CD8-positive, alpha-beta T cell (primary cell): ENCODE measurements at places on chromosomes 12 and 14.

DNA sequence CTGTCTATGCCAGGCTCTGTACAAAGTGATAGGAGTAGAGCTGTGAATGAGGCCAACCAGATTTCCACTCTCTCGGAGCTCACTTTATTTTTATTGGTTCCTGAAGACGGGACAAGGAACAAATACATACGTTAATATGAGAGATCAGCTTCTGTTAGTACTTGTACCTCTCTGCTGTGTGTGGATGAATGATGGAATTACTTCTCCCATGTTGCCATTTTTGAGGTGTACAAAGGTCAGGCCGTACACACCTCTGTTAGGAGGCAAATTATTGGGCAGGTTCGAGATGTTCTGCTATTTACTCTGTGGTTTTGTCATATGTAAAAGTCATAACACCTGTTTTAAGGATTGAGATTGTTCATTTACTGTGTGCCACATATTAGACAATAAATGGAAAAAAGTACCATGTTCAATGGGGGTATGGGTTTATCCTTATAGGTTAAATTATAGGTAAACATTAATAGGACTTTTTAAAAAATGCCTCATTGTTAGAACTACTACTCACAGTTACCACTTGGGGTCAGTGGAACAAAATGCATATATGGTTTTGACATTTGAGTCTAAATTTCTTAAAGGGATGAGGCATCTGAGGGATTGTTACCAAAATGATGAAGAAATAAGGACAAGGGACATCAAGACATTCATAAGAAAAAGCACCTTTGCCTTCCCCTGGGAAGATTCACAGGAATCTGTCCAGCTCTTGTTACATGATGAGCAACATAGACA is 26.9 kb downstream of the WBP11 start:
- DNase-seq: no peak

DNA sequence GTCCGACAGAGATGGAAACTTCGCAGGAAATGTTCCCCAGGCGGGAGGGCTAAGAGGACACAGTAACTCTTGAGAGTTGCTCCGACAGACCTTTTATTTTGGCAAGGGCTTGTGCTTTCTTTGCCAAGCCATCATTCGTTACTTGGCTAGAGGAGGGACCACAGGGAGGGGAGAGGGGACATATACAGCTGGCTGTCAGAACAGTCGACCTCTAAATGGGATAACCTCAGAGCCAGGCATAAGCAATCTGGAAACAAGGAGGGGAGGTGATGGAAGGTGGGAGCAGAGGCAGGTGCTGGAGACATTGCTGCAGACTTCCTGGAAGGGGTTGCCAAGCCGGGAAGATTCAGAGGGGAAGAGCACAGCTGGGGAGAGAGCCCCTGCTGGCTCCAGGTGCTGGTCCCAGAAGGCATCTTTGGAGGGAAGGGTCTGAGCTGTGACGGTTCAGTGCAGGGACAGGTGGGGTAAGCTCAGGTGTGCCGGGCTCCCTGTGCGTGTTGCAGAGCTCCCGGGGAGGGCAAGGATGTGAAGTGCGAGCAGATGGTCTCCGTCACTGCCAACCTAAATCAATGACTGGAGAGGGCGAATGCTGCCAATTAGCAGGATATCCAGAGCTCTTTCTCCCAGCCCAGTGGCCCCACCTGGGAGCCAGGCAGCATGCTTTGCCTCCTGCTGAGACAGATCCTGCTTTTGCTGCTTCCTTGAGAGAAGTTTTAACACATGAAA is 50.1 kb downstream of the CHST11 start:
- DNase-seq: no peak

DNA sequence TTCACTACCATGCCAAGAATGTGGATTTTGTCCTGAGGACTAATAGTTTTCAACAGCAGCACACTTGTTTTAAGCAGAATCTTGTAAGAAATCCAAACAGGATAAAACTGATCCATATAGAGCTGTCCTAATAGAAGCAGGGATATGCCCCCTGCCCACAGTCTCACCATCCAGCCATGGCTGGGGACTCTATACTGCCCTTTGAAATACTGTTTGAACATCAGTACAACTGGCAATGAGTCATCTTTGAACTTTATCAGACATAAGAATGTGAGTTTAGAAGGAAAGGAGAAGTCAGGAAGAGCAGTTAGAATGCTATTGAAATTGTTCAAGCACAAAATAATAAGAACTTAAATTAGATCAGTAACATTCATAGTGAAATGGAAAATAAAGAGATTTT is 3.8 kb upstream of the C12orf42 start:
- DNase-seq: no peak

DNA sequence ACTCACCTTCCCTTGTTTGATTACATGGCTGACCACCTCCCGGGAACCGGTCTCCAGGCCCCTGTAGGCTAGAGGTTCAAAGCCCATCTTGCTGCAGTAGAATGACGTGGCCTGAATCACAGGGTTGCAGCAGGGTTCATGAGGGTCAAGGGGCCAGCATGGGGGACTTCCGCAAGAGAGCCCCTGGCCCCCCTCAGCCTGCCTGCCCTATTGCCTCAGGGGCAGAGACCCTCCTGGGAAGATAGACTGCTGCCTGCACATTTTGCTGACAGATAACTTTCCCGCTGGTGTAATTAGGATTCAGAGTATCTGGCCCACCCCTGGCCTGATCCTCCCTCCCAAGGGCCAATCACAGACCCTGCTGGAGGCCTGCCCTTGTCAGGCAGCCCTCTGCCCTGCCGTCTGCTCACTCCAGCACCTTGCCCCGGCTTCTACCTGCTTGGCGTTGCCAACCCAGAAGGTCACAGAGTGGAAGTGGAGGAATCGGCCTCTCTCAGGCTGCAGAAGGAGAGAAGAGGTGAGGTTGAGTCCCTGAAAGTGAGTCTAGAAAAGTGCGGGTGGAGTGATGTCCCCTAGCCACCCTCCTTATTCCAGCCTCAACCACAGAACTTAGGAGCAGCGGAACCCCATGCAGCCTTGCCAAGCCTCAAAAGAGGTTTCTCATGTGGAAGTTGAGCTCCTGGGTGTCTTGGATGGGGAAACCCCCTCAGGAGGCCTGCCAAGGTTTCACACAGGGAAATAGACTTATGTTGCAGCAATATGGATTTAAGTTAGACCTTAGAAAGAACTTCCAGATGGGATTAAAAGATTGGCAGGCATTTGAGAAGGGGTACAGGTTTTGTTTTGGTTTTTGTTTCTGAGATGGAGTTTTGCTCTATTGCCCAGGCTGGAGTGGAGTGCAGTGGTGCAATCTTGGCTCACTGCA is 1.1 kb downstream of the HPD start:
- DNase-seq: no peak
